ENCODE measurements at places on chromosomes 2 and 18. TPM values are rescaled to one million over a fixed set of nuclear protein-coding genes. Genes with fewer than 3 reads are reported as not detected.

SERPINB11 gene
- polyA plus RNA-seq = not detected

- DNase-seq = peak; percentile 74
Observed at GRCh38 chr2:14909795-14910194, 277.3 kb downstream of the LRATD1 start.

- no peak for DNase-seq
Observed at GRCh38 chr18:21632393-21632792, 20.3 kb downstream of the SNRPD1 start.

HAT1 gene
- 21.5 TPM for polyA plus RNA-seq

Data from SK-N-SH (cell line).